ENCODE measurements at places on chromosomes 6 and 20.

DNA sequence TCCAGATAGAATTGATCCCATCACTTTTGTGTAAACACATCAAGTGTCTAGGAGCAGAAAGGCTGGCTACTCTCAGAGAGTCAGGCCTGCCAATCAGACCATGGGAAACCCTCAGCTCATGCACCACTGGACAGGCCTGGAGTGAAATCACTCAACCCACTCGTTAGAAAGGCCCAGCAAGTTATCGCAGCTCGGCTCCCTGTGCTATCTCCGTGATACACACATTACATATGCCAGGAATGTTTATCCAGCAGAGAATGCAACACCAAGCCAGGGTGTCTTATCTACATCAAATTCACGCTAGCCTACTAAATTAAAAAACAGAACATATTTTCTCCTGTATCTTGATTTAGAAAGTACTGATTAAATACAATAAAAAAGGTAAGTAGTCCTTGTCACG, 232.4 kb upstream of the FOXQ1 start:
- no peak for DNase-seq

- DNase-seq, result no peak
Observed at GRCh38 chr6:88163616-88164015, 2.5 kb downstream of the CNR1 start.

DNA sequence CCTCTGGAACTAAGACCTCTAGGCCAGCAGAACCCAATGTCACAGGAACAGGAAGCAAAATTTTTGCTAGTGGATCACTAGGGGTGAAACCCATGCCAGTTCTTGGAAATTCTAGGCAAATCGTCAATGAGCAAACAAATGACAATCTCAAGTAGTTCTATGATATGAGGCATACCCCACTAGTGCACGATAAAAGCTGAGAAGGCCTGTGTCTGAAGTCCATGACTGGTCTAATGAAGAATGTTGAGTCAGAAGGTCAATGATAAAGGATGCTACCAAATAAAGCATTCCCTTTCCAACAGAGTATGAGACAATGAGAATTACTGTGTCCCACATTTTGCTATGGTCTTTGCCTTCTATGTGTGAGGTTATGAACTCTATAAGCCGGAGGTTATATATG, 149.4 kb upstream of the NOX3 start:
- no peak for DNase-seq

DNA sequence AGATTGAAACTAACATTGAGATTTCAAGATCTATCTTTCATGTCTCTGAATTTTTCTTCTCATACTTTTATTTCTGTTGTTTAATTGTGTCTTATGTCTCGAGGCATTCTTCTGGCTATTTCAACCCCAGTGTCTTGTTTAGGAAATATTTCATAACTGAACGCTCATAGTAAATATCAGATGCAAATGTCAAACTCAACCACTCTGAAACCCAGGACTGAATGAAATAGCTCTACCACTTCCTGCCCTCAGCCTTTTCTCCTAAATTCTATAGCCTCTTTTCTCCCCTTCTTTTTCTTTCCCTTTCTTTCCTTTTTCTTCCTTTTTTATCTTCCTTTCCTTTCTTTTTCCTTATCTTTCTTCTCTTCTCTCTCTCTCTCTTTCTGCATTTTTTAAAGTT, 7.7 kb downstream of the ISM1 start:
- DNase-seq, result no peak

DNA sequence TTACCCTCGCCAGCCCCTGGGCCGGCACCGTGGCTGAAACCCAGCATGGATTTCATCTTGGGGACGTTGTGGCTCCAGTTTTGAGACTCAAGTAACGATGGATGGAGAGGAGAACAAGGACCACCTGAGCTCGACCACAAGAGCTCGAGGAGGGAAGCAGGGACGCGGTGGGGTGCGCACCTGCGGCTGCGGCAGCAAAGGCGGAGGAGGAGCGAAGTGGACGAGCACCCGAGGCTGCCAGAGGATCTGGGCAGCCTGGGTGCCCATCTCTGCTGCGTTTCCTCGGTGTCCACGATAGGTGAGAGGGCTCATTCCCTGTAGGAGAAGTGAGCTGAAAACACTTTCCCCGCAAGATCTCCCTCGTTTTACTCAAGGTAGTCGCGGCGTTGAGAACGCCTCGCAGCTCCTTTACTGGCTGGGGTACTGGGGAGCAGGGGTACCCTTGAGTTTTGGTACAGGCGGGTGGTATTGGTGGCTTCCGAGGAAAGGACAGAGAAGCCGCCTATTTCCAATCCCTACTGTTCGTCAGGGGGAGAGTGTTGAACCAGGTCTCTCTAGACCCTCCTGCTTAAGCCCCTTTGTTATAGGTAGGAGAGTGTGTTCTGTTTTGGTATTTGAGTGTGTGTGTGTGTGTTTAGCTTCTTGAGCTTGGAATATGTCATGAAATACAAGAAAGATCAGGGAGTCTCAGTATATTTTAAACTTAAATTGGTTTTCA, 137.7 kb downstream of the TRIM27 start:
- no peak for DNase-seq

- DNase-seq, result no peak
Observed at GRCh38 chr6:90167514-90168379, 128.9 kb downstream of the BACH2 start.

GRCh38 chr6:146587459-146587858, 11.3 kb upstream of the ADGB start:
- no peak for DNase-seq

- DNase-seq, result peak; percentile 6
Observed at GRCh38 chr6:38350942-38351341, 288.8 kb downstream of the BTBD9 start.

- no peak for DNase-seq
Observed at GRCh38 chr6:44522871-44523270, 135.4 kb downstream of the CDC5L start.

- DNase-seq, result no peak
Observed at GRCh38 chr6:166910601-166911000, 45.7 kb downstream of the RNASET2 start.

GRCh38 chr20:21100578-21101452, 5.3 kb downstream of the LINC00237 start:
- DNase-seq, result peak; percentile 25

DNA sequence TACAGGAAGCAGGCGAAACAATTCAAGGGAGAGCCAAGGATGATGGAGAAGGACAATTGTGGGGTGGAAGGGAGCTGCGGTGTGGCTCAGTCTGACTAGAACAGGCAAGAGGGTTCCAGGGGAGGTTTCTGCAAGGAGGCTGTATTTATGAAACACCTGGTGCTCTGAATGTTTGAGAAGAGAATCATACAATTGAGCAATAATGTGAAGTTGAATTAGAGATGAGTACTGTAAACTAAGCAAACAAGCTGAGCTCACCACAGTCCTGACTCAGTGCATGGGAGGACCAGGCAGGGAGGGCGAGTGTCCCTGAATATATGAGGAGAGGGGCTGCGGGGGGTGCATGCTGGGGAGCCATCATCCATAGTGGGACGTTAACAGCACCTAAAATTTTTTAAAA, 279.7 kb downstream of the KIF16B start:
- peak; percentile 26 for DNase-seq

DNA sequence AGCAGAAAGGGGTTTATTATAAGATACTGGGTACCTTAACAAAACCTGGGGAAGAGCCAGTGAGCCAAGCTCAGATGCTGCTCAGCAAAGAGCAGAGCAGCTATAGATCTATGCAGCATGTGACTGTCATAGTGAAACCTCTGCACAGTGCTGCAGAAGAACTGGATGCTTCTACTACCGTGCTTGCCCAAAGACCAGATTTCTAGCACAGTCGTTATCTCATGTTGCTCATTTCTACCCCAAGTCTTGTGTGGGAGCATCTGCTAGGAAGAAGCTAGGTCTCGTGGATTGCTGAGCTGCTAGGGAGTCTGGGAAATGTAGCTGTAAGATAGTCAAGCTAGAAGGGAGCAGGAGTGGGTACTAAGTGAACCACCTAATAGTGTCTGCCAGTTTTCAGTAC, 31.7 kb upstream of the GNRH2 start:
- DNase-seq, result no peak

GRCh38 chr6:142387997-142388815, 86.4 kb downstream of the ADGRG6 start:
- DNase-seq, result peak; percentile 59

DNA sequence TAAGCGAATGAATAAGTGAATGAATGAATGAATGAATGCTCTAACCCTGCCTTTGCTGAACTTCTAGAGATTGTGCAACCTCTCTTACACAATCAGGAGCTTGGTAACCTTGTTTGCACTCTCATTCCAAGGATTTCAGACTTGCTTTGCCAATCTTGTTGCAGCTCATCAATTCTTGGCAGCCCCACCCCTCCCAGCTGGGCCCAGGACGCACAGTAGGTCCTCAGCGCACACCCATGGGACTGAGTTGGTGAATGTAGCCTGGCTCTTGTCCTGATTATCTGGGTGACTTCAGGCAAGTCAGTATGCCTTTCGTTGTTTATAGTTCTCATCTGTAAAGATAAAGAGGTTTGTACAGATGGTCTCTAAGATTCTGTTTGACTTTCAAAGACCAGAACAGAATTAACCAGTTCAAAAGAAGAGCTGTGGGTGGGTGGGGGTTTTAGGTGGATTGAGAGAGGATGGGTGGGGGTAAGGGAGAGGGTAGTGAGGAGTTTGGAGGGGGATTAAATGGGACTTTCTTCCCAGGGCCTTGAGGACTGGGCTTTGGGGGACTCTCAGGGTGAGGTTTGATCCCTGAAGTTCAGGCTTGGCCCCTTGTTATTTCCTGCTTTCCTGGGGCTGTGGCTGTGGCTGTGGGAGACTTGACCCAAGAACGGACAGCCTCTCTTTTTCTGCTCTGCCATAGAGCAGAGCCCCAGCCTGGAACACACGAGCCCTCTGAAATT, 33.2 kb downstream of the VEGFA start:
- no peak for DNase-seq

- no peak for DNase-seq
Observed at GRCh38 chr6:111329882-111330633, 153.0 kb downstream of the REV3L start.

GRCh38 chr20:32789896-32790750, 27.9 kb downstream of the DNMT3B start:
- peak; percentile 77 for DNase-seq

GRCh38 chr6:106693418-106693817, 64.0 kb downstream of the QRSL1 start:
- peak; percentile 14 for DNase-seq

GRCh38 chr20:59634435-59635005, 30.2 kb downstream of the PHACTR3 start:
- no peak for DNase-seq

GRCh38 chr6:46279874-46280273, 109.1 kb upstream of the ENPP5 start:
- no peak for DNase-seq

GRCh38 chr6:111938710-111939109, 65.5 kb upstream of the FYN start:
- DNase-seq, result no peak

- DNase-seq, result no peak
Observed at GRCh38 chr20:57540890-57541580, 16.1 kb upstream of the CTCFL start.

GRCh38 chr6:122063076-122063475, 336.4 kb upstream of the HSF2 start:
- DNase-seq, result peak; percentile 18

DNA sequence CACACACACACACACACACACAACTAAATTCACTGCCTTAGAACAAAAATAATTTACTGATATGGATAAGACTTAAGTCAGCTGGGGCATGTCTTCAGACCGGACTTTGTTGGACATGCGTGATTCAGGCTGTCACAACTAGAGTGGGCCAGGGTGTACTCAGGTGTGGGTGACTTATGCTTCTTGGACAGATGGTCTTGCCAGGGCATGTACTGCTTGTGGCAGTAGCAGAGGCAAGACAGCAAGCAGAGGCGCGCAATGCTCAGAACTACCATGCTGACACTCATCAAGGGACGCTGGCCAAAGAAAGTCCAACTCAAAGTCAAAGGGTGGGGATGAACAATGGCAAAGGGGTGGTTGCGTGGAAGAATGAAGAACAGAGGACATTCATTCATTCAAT, 437.5 kb downstream of the CBLN4 start:
- DNase-seq, result no peak

GRCh38 chr20:708956-709355, 33.4 kb upstream of the SCRT2 start:
- no peak for DNase-seq

DNA sequence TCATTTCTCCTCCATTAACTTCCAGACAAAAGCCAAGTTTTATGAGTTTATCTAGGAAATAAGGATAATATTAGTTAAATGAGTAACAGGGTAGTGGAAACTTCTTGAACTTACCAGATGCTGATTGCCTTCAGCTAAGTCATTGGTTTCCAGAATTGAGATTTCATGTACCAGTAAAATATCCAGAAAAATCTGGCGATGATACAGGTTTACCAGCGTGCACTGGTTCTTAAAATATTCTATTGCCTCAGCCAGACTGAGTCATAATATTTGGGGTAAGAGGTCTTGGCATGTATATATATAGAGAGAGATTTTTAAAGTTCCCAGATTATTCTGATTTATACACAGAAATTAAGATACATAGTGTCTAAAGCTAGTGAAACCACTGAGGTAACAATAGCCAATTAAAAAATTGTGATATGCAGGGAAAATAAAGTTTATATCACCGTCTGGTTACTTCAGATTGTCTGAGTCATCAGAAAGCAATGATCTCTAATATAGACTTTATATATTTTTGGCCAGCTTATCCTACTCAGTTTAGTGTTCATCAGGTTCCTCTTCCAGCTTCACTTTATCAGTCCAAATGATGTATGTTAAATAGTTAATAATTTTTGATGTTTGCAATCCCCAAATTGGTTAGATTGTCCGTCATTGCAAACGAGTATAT, 39.5 kb upstream of the SDHAF4 start:
- no peak for DNase-seq

- peak; percentile 74 for DNase-seq
Observed at GRCh38 chr6:144581812-144582537, 296.8 kb downstream of the UTRN start.

DNA sequence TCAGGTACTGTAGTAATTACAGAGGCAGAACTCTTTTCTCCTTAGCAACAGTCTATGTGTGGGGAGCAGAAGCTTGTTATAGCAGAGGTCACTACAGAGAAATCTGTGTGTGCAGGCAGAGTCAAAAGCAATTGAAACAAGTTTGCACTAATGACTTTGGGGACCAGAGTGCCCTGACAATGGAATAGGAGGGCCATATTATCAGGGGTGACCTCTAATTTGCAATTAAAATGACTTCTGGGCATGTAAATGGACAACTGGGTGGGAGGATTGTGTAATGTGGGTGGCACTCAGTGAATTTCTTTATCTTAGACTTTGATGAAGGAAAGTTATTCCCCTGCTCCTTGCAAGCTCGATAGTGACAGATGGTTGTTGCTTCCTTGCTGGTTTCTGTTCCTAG, 127.2 kb downstream of the PLCB4 start:
- DNase-seq, result no peak

GRCh38 chr6:108661430-108661829, 100.7 kb downstream of the FOXO3 start:
- no peak for DNase-seq

- no peak for DNase-seq
Observed at GRCh38 chr6:26194816-26195375, 107.7 kb downstream of the HFE start.

- DNase-seq, result no peak
Observed at GRCh38 chr6:72646604-72647485, 25.0 kb downstream of the KCNQ5 start.

- no peak for DNase-seq
Observed at GRCh38 chr6:135828021-135828420, 23.5 kb upstream of the PDE7B start.

Measured in NCI-H1417 (cell line).